ENCODE measurements at places on chromosomes 13 and 19. TPM values are rescaled to one million over a fixed set of nuclear protein-coding genes. Genes with fewer than 3 reads are reported as not detected.

DNA sequence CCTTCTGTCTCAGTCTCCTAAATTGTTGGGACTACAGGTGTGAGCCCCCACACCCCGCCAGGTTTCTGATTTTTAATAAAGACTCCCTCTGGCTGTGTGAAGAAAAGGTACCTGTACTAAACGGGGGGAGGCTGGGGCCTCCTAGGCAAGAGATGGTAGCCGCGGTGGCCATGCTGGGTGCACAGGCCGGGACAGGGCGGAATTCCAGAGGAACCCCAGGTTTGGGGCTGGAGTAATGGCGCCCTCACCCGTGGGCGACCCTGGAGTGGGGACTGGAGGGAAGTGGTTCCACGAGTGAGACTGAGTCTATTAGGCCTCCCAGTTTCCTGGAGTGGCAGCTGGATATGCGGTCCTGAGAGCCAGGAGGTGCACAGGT, 1.6 kb upstream of the CBARP start:
- DNase-seq, result no peak

DNA sequence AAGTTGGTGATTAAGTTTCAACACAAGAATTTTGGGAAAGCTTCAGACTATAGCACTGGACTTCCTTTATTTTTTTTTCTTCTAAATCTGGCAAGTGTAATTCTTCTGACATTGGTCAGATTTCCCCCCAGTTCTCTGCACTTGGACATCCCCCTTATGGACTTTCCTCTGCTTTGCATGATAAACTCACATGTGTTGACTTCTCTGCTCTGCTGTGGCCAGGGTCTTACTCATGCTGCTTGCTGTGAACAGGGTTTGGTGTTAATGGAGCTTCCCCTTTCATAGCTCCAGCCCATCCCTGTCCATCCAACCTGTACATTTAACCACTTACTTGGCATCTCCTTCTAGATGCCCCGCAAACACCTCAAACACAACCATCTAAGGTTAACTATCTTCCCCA, 70.5 kb upstream of the SPATA13 start:
- DNase-seq, result no peak

GRCh38 chr13:74229242-74229641, 95.0 kb upstream of the KLF12 start:
- DNase-seq, result no peak

DNA sequence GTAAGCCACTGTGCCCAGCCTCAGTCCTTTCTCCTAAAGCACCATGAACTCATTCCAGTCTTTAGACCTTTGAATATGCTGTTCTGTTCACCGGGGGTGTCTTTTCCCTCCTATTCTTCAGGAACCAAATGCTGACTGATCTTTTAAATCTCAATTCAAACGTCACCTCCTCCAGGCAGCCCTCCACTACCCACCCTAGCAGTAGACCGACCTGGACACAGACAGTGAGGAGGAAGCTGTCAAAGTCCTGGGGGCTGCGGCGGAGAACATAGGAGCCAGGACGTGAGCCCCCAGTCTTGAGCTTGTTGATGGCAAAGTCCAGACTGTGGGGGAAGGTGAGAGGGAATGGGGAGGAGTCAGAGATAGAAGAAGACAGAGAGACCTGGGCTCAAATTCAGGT, 7.8 kb downstream of the JAK3 start:
- DNase-seq, result no peak

DNA sequence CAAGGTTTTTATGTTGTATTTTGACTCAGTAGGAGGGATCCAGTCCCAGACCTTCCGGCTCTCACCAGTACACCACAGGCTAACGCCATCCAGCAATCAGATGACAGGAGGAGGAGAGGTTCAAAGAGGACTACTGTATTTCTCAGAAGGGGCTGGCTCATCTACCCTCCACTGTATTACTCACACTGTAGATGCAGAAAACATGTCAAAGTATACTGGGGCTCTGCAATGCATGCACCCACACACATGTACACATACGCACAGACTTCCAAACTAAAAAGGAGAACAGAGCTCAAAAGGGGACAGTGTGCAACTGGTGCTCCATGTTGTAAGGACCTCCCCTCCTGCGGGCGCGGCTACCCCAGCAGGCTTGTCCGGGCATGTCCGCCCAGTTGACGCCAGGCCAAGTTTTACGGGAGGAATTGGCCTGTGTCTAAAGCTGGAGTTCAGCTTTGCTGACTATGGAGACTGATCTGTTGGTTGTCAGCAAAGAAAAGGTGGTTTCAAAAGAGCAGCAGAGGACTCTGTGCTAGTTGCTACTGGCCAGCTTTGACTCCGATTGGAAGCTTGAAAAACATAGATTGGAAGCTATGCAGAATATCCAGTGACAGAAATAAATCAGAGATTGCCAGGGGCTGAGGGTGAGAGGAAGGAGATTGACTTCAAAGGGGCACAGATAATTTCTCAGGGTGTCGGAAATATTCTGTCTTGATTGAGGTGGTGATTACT, 314.2 kb downstream of the DLEU7 start:
- peak; percentile 73 for DNase-seq

DNA sequence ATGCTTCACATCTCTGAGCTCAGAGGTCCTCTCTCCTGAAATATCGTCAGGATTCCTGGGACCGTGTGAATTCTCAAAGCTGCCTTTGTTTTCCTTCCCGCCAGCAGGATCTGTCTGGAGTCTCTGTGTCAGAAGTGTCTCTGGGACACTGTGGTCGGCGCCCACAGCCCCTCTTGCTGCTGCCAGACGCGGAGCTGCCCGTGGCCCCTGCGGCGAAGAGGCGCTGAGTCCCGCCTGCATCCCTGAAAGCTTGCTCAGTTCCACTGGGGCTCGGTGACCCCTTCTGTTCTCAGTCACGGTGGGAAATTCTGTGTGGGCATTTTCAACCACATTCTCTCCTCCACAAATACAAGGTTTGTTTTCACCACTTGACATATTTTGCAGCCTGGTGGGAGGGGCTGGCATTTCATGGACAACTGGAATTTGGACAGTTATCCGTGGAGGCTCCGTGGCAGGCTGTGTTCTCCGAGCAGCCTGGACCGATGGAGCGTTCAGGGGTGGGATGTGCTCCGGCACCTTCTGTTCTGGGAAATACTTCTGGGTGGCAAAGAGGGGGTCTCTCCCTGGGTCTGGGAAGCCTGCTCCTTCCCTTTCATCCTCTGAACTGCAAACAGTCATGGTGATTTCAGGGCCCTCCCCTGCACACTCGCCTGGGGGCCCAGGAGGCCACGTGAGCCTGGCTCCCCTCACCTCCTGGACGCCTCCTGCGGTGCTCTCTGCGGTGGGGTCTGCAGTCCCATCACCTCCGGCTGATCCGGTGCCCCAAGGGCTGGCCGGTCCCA, 42.6 kb upstream of the GRTP1 start:
- no peak for DNase-seq

- no peak for DNase-seq
Observed at GRCh38 chr13:95607366-95607765, 37.1 kb downstream of the DZIP1 start.

GRCh38 chr19:7989071-7989575, 16.3 kb downstream of the ELAVL1 start:
- DNase-seq, result no peak

- no peak for DNase-seq
Observed at GRCh38 chr19:29871143-29871542, 59.4 kb downstream of the CCNE1 start.

GRCh38 chr13:93172109-93172508, 54.5 kb upstream of the GPC6 start:
- DNase-seq, result no peak

DNA sequence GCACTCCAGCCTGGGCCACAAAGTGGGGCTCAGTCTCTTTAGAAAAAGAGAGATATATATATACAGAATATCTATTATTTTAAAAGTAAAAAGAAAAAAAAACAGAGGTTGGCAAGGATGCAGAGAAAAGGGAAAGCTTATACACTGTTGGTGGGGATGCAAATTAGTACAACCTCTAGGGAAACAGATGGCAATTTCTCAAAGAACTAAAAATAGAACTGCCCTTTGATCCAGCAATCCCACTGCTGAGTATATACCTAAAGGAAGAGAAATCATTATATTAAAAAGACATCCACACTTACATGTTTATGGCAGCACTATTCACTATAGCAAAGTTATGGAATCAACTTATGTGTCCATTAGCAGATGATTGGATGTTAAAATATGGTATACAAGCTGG, 28.6 kb upstream of the SLC1A6 start:
- DNase-seq, result no peak

Gene DAND5
- not detected for total RNA-seq

Gene LPAR2
- 8.9 TPM for total RNA-seq

Gene TMPRSS9
- total RNA-seq, result not detected

Gene CLEC17A
- total RNA-seq, result 1.2 TPM

Data from dorsolateral prefrontal cortex (tissue), 122 donors.